ENCODE measurements at places on chromosomes 12 and 14.

DNA sequence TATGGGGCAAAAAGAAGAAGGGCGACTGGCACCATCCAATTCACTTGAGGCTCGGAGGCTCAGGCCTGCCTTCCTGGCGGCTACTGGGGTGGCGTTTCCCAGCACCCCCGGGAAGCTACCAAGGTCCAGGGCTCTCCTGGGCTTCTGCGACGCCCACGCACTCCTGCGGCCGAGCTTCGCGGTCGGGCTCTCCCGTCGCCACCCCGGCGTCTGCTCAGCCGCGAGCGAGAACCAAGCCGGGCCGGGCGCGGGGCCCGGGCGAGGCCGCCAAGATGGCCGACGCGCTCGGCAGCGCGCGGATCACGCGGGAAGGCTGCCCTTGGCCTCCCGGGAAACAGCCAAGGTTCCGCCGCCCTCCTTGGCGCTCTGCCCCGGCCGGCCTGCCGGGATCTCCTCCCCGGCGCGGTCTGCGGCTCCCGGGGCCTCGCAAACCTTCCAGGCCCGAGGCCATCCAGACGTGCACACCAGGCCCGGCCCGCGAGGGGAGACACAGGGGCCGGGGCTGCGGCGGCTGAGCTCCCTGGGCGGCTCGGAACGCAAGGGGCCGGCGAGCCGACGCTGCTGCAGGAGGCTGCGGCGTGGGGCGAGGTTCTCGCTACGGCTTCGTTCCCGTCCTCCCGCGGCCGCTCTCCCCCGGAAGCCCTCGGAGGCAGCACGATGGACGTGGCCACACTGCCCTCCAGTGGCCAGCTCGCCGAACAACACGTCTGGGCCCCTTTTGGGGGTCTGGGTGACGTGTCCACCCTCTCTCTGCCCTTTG, 23.5 kb upstream of the ZFP36L1 start:
- peak; percentile 96 for DNase-seq

DNA sequence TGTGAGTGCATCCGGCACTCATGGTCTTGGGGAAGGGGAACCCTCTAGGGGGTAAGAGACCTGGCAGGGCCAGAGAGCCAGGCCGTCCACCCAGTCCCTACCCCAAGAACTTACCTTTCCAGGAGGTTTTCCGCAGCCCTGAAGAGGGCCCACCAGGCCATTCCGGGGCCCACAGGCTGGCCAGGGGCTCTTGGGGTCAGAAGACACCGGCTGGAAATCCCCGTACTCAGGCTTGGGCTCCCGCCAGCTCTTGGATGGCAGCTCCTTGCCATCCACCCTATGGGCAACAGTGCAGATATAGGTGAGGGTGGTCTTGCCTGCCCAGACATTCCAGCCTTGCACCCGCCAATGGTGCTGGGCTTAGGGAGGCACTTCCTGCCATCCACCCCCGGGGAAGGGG, 34.6 kb downstream of the NCKAP5L start:
- DNase-seq = no peak

DNA sequence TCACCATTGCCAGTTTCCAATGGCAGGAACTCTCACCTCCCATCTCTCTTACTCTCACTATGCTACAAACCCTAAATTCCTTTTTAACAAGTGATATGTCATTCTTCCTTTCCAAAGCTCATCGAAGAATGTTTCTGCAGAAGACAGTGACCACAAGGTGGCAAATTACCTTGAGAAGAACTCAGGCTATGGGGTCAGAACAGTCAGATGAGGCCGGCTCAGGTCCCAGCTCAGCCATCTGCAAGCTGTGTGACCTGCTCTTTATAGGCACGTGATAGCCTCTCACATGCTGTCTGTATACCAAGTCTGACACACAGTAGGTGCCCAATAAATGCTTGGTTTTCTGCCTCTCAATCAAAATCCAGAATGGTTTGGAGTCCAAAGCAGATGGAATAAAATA, 80.7 kb downstream of the FOXN3 start:
- no peak for DNase-seq

DNA sequence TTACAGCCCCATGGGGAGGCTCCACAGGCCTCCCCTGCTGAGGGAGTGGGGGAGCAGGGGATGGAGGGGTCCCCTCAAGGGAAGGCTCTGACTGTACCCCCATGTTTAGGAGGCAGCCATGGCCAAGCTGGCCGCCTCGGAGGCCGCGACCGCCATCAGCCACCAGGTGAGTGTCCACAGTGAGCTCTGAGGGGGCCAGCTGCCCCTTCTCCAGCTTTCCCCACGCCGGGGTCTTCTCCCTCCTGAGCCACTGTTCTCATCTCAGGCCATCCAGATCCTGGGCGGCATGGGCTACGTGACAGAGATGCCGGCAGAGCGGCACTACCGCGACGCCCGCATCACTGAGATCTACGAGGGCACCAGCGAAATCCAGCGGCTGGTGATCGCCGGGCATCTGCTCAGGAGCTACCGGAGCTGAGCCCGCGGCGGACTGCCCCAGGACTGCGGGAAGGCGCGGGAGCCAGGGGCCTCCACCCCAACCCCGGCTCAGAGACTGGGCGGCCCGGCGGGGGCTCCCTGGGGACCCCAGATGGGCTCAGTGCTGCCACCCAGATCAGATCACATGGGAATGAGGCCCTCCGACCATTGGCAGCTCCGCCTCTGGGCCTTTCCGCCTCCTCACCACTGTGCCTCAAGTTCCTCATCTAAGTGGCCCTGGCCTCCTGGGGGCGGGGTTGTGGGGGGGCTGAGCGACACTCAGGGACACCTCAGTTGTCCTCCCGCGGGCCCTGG, 13.6 kb downstream of the ACADS start:
- DNase-seq = no peak

DNA sequence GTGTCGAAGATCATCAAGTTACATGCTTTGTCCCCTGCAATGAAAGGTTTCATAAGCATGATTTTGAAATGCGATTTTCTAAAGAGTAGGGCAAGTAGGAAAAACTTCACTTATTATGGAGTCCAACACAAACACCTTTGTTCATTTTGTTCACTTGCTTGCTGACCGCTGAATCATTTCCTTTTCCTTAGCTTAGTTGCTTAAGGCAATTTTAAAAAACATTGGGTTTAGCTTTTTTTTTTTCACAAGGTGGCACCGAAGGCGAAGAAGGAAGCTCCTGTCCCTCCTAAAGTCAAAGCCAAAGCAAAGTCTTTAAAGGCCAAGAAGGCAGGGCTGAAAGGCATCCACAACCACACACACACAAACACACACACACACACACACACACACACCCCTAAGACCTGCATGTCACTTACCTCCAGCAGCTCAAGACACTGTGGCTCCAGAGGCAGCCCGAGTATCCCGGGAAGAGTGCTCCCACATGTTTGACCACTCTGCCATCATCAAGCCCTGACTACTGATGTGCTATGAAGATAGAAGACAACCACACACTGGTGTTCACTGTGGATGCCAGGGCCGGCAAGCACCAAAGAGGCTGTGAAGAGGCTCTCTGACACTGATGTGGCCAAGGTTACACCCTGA, 11.4 kb downstream of the MANSC1 start:
- no peak for DNase-seq

DNA sequence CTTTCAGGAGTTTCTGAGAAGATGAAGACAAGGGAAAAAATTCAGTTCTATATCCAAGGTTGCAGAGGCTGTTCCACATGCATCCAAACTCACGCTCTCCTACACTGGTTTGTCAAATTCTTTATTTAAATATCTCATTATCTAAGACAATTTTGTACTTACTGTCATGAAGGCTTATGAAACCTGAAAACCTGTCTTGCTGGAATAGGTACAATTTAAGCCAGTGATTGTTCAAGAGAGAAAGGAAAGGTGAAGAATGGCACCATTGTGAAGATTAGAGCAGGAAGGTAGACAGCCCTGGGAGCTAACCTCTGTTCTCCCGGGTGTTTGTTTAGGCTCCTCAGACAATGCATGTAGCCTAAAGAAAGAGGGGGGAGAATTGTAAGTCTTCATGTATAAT, 315.1 kb upstream of the PRKD1 start:
- no peak for DNase-seq

DNA sequence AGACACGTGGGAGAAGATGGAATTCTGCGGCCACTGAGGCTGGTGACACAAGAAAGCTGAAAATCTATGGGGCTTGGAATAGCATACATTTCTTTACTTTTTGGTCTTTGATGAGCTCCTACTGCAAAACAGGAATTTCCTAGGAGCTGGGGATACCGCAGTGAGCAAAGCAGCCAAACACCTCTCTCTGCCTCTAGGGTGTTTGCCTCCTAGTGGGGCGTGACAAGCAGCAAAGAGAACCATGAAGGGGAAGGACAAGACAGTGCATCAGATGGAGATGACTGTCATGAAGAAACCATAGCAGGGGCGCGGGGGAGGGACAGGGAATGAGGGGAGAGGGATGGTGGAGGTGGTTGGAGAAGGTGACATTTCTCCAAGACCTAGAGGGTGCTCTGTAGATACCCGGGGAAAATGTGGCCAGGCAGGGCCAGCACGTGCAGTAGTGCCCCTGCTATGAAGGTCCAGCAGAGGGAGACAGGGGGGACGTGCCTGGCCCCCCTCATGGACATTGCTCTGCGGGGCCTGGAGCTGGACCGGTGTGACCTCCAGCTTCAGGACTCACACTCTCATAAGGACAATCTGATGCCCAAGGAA, 58.6 kb downstream of the SERPINA3 start:
- no peak for DNase-seq

DNA sequence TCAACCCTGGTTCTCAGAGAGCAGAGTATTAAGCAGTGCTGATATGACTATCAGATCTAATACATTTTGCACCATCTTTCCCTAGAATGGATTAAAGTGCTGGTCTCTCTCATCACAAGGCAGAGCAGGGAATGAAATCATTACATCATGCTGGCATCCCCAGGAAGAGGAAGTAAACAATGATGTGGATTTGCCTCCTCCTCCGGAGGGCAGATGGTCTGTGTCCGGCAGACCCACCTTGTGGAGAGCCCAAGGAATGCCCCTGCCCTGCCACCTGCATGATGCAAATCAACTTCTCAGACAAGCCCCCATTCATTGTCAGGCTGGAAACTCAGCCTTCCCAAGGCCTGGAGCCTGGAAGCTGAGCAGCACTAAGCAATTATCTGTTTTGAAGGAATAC, 1149.1 kb downstream of the VRK1 start:
- DNase-seq = no peak

- no peak for DNase-seq
Measured at GRCh38 chr12:24931666-24932405, 17.1 kb downstream of the BCAT1 start.

- DNase-seq = no peak
Measured at GRCh38 chr12:74722709-74723108, 185.1 kb downstream of the ATXN7L3B start.

DNA sequence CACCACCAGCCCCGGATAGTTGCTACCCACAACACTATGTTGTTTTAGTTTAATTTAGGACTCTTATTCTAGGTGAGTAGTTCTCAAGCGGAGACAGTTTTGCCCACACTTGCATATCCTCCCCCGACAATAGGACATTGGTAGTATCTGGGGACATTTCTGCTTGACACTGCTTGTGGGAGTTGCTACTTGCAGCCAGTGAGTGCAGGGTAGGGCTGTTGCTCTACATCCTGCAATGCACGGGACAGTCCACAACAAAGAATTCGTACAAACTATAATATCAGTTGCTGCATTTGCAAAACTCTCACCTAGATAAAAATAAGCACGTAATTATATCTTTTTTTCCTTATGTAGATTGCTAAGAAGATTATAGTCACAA, 111.8 kb upstream of the DNM1L start:
- DNase-seq = no peak

DNA sequence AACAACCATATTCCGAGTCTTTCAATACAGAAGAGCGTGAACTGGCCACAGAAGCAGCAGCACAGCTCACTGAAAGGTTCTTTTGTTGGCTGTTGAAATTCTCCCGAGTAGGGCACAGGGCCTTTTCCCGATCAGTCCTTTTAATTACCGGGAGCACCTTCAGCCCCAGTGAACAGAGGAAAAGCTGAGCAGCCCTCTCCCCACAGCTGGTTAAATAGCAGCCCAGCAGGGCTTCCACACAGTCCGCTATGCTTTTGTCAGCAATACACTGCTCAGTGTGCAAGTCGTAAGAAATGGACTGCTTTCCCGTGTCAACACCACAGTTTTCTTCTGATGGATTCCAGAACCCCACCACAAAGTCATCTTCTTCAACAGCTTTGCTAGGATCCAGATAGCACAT, 61.3 kb downstream of the DICER1 start:
- DNase-seq = no peak

GRCh38 chr14:24432259-24433131, 2.7 kb downstream of the KHNYN start:
- DNase-seq = no peak

- DNase-seq = no peak
Measured at GRCh38 chr14:68407285-68407684, 385.6 kb downstream of the ZFP36L1 start.

DNA sequence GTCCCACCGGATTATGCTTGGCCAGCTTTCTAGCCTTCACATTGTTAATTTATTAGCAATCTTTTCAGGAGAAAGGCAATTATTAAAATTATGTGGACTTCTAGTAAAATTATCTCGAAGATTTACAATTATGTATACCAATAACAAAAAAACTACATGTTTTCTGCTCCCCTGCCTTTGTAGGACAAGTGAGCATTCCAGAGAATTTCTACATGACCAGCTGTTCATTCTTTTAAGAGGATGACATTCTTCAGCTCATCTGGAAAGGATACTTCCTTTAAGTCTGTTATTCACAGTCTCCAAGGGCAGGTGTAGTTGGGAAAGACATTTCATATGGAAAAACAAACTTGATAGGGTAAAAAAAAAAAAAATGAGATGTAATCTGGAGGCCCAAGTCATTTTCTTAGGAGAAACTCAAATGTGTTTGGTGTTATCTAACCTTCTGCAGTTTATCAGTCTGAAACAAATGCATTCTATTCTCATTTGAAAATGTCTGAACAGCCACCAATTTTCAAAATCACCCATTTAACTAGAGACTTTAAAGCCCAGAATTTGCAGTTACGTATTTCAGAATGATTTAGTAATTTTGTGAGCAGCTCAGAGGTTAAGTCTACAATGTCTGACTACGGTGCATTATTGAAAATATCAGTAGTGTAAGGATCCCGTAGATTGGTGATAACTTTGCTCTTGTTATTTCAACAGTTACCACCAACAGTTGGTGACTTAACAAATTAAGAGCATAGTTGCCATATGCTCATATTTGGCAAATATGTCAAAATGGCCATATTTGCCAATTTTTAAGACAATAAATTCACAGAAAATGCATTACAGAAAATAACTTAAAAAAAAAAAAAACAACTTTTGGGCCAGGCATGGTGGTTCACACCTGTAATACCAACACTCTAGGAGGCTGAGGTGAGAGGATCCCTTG, 1.8 kb upstream of the PHLDA1 start:
- no peak for DNase-seq

DNA sequence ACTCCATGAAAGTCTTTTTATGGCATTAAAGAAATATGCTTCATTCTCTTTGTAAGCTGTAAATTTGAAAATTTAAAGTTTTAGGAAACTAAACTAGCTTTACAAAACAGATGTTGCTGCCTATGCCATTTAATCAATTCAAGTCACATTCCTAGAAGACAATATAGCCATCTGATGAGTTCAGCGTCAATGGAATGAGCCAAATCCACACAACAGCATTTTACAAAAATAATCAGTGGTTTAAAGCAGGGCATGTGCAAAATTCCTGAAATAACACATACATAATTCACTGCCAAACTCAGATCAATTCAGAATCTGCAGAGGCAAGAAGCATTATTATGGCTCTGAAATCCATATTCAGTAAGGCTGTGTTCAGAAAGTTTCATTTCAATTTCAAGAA, 75.6 kb downstream of the MED13L start:
- DNase-seq = no peak

- no peak for DNase-seq
Measured at GRCh38 chr12:130418251-130418650, 80.6 kb downstream of the PIWIL1 start.
